ENCODE measurements at places on chromosomes 1 and 21.

GRCh38 chr1:99850459-99851291, 514 bp downstream of the AGL start:
- no peak for DNase-seq

- no peak for DNase-seq
Measured at GRCh38 chr1:163069655-163070277, 605 bp downstream of the RGS4 start.

DNA sequence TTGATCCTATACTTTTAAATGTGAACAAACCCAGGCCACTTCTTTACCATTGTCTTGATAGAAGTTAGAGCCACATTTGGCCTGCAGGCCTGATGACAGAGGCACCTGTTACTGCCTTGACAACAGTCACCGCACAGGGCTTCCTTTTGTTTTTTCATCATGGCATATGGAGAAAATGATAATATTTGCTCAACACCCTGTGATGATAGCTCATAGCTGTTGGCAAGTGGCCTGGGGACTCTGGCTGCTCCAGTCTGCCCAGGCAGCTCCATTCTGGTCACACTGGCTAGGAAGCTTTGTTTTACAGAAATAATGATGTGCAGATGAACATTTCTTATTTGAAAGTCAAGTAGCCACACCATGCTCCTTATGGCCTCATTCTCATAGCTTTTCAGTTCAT, 89.6 kb upstream of the GPR88 start:
- no peak for DNase-seq

DNA sequence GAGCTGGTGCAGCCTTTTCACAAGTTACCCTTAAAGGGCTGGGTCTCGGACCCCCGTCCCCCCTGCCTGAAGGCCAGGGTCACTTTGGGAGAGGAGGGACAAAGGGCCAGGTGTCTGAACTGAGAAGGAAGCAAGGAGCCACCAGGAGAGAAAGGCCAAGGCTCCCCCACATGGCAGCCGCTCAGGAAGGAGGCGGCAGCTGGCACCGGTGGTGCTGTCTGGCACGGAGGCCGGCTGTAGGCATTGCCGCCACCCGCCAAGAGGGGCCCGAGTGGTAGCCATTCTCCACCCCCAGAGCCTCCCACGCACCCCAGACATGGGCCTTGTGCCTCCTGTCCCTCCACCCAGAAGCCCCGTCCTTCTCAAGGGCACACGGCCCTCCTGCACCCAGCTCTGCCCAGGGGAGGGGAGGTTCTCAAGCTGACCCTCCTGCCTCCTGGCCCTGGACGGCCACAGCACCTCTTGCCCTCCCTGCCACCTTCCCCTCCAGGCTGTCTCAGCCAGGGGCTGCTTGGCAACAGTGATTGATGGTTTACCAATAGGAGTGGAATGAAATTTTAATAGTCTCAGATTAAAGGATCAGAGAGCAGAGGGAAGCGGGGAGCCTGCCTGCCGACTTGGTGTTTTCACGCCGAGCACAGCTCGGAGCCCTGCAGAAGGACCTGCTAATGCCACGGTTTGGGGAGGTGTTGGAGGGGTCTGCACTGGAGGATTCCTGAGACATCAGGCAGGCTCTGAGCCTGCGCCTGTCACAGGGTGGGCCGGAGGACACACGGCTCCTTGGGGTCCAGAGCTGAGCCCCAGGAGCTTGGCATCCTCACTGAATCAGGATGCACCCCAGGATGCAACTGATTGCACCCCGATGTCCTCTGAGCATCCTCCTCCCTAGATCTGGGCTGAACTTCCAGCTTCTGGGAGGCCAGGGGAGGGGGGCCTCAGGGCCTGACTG, 211.9 kb upstream of the VAMP3 start:
- no peak for DNase-seq

DNA sequence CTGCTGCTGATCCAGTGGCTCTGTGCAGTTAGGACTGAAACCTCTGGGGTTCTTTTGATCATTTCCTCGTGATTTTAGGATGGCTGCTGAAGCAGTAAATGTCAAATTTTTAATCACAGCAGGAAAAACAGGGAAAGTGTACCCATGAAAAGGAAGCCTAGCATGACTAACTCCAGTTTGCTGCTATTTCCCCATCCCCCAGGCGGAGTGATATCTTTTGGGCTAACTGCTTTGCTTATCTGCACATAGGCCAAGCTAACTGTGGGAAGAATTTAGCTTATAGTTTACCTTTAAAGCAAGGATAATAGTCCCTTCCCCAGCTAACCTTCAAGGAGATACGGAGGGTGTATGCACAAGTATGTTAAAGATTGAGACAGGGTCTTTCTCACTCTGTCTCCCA, 149.8 kb upstream of the TNR start:
- DNase-seq = no peak

DNA sequence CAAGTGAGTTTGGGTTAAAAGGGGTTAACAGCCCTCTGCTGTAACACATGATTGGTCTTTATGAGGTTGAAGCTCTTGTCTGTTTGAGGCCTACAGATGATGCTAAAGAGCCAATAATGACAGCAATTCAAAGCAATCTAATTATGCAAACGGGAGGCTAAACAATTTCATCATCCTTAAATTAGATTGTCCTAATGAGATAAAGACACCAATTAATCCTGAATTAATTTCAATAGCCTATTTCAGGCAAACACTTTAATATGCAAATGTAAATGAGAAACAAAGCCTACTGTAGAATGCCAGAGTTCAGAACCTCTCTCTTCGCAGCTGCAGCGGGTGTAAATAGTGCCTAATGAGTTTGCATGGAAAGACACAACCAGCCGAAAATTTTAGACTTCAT, 504.7 kb upstream of the PBX1 start:
- DNase-seq = no peak
